Activated naive CD4-positive, alpha-beta T cell treated with anti-CD3 and anti-CD28 coated beads, Interleukin-2, amount 50 U/mL, for 72 hours (primary cell): ENCODE measurements at places on chromosomes 11 and 22. TPM values are rescaled to one million over a fixed set of nuclear protein-coding genes. Genes with fewer than 3 reads are reported as not detected.
A peak's percentile ranks its signal among the peaks of the same experiment; 100 is the strongest.

Gene SPON1
- total RNA-seq = 0.19 TPM

Gene TCIRG1
- total RNA-seq = 226 TPM

Gene UPK3A
- total RNA-seq = not detected

Gene OR4D5
- not detected for total RNA-seq

Gene SCN4B
- 1.8 TPM for total RNA-seq

Gene FXYD2
- total RNA-seq = 1.6 TPM

Gene KRTAP5-9
- not detected for total RNA-seq

Gene CHRM1
- total RNA-seq = not detected

Gene PHOX2A
- not detected for total RNA-seq

Gene ISX
- not detected for total RNA-seq

GRCh38 chr11:114799476-114799875 lies 121.1 kb downstream of the NXPE2 start:
- DNase-seq = no peak

GRCh38 chr11:113986351-113987140 lies 11.6 kb downstream of the HTR3A start:
- no peak for DNase-seq

DNA sequence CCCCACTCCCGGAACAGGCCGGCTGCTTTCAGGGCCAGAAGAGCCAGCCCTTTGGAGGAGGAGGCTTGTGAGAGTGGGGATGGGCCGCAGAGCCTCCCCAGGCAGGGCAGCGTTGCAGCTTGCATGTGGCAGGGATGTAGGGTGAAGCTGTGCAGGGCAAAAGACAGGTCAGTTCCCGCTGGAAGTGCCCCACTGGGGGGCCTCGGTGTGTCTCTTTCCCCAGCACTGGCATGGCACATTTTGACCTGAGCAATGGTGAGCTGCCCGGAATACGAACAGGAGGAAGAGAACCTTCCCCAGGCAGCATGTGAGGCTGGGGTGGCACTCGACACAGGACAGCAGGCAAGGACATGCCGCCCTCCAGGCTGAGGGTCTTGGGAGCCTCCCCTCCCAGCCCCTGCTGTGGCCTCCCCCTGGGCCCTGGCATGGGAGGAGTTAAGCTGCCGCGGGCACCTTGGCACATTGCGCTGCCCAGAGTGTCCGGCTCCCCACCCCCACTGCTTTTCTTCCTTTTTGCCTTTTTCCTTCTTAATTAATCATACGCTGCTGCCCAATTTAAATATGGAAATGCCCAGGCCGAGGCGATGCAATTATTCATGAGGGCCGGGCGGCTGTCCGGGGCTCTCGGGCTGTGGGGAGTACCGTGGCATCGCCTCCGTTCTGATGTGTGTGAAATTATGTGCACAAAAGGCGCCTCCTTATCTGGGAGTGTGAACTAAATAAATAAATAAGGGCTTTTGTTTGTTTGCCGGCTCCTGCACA lies 76.0 kb upstream of the WNT7B start:
- no peak for DNase-seq

- DNase-seq = no peak
Observed at GRCh38 chr11:5291207-5291838, 10.4 kb downstream of the OR51B4 start.

DNA sequence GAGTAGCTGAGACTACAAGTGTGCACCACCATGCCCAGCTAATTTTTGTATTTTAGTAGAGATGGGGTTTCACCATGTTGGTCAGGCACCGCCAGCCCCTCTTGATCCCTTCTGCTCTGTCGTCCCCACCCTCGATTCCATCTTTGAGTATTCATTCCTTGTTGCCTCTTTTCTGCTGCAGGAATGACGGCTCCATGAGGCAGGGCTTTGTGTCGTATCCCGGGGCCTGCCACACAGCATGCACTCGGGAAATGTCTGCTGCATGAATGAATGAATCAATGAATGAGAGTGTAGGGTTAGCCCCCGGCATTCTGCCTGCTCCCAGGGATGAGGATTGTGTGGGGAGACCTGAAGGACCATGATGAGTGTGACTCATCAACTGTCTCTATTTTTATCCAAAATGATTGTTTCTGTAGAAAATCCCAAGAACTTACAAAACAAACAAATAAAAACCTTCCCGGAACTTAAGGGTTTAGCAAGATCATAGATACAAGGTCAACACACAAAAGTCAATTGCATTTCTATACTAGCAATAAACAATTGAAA lies 54.6 kb upstream of the SLC22A12 start:
- no peak for DNase-seq

- no peak for DNase-seq
Observed at GRCh38 chr11:61654397-61654829, 25.8 kb upstream of the DAGLA start.

GRCh38 chr22:19519041-19519926 lies 4.9 kb downstream of the CLDN5 start:
- no peak for DNase-seq

GRCh38 chr11:102289592-102289991 lies 27.7 kb upstream of the BIRC3 start:
- DNase-seq = no peak

DNA sequence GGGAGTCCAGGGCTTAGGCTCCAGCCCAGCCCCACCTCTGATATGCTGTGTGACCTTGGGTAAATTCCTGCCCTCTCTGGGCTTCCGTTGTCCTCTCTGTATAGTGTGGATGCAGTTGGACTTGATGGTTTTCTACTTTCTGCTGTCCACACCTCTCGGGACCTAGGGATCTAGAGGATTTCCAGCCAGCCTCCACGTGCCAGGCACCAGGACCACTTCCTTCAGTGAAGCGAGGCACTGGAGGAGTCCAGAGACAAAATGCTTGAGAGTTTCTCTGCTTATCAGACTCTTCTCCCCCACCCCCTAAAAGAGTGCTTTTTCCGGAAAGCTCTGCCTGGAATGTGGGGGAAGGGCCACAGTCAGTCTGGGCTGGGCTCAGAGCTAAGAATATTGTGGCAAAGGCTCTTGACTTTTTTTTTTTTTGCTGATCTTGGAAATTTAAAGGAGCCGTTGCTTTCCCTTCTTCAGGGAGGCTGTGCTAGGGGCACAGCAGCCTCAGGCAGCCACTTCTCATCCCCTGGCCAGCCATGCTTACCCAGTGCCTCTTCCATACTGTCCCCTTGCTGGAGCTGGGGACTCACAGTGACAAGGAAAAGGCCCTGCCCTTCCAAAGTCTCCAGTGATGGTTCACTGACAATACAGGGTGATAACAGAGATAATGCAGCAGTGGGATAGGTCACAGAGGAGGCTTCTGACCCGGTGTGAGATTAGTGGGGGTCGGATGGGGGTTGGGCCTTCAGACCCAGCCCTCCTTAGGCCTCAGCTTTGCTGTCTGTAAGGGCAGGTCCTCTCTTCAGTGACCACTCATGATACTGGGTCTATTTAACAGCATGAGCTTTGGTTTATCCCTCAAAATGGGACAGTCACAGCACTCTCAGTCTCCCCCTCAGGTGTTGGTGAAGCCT lies 2.9 kb upstream of the SERPINH1 start:
- DNase-seq = no peak

GRCh38 chr11:45754741-45755140 lies 50.2 kb upstream of the SLC35C1 start:
- DNase-seq = no peak

DNA sequence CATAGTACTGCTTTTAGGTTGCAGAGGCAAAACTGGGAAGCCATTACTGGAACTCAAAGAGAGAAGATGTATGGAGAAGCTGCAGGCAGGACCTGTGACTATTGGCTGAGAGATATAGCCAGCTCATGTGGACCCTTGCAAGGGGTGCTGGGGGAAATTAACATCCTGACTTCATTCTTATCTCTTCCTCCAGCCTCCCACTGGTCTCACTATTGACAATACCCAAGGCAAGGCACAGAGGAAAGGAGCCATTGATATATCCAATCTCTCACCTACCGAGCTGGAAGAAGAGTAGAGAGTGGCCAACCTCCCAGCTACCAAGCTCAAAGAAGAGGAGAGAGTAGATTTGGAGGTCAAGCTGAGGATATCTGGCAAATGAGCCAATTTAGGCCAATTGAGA lies 36.8 kb upstream of the ZBED5 start:
- no peak for DNase-seq

- no peak for DNase-seq
Observed at GRCh38 chr11:128783513-128783912, 83.6 kb downstream of the KCNJ1 start.

DNA sequence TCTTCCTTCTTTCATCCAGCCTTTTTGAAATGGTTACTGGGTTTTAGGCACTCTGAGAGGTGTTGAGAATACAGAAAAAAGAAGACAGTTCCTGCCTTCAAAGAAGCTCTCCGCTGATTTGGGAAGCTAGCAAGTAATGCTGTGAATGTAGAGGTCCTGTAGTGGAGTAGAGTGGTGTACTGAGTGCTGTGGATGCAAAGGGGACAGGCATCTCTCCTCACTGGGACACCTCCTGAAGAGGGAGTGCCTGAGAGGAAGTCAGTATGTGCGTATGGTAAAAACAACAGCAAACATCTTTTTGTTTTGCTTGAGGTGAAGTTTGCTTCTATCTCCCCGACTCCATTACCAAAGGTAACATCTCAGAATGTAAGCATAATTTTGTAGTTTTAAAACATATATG lies 77.5 kb downstream of the EXT2 start:
- DNase-seq = no peak

DNA sequence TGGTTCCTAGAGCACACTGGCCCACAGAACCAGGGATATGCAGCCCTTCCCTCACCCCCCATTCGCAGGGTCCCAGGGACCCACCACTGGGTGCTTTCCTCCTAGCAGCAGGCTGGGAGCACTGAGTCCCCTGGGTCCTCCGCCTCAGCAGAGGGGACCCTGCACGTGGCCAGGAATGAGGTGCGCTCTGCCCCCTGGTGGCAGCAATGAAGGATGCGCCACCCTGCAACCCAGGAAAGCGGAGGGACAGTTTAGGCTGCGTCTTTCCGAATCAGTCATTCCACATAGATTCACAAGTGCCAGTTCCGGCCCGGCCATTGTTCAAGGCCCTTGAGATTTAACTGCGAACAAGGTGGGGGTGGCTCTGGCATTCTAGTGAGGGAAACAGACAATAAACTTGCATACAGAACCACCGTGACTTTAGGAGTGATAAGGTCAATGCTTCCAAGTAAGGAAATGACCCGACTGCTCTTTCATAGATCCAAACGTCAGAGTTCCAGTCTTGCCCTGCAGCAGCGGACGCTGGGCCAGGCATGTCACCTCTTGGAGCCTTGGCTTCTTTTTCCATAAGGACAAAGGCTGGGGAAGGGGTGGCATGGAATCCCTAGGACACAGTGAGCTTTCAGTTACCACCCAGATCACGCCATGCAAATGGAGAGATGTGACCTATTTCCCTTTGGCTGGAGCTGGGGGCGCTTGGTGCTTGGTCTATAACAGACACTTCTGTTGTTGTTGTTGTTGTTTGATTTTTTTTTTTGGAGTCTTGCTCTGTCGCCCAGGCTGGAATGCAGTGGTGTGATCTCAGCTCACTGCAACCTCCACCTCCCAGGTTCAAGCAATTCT lies 7.7 kb downstream of the RIN1 start:
- peak; percentile 89 for DNase-seq

DNA sequence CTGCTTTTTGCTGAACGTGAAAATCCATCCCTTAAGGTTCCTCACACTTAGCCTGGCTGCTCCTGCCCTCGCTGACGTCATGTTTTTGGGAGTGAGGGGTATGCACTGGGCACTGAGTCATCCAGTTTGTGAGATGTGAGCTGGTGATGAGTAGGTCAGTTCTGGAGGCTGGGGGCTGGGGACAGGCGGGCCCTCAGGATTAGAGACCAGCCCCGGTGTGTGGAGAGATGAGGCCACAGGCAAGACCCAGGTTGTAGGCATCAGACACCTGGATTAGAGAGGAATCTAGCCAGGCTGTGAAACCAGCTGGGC lies 9.2 kb downstream of the KCNC1 start:
- no peak for DNase-seq

- no peak for DNase-seq
Observed at GRCh38 chr11:69721745-69722144, 17.9 kb upstream of the FGF19 start.

DNA sequence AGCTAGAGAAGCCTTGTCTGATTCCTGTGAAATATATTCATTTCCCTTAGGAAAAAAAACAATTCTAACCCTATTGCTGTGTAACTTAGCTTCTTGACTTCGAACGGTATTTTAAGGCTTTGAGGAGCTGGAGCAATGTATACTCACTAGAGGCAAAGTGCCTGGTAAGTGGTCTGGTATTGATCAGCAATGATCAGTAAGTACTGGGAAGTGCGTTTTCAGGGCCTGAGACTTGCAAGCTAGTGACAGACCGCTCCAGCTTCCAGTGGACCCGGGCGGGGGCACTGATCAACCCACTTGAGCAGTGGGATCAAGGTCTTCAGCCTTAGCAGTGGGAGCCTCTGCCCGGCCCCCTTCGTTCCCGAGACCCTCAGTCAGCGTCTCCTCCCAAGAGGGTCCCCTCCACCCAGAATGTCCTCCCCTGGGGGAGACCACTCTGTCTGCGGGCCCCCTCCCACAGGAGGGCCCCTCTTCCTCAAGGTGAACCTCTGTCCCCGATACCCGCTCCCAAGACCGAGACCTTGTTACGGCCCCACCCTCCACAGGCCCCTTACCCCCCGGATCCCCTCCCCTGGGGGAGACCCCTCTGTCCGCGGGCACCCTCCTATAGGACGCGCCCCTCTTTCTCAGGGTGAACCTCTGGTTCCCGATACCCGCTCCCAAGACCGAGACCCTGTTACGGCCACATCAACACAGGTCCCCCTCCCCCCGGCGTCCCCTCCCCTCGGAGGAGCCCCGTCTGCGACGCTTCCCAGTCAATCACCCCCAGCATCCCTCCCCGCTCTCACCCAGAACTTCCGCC lies 452 bp upstream of the ATXN10 start:
- peak; percentile 7 for DNase-seq

DNA sequence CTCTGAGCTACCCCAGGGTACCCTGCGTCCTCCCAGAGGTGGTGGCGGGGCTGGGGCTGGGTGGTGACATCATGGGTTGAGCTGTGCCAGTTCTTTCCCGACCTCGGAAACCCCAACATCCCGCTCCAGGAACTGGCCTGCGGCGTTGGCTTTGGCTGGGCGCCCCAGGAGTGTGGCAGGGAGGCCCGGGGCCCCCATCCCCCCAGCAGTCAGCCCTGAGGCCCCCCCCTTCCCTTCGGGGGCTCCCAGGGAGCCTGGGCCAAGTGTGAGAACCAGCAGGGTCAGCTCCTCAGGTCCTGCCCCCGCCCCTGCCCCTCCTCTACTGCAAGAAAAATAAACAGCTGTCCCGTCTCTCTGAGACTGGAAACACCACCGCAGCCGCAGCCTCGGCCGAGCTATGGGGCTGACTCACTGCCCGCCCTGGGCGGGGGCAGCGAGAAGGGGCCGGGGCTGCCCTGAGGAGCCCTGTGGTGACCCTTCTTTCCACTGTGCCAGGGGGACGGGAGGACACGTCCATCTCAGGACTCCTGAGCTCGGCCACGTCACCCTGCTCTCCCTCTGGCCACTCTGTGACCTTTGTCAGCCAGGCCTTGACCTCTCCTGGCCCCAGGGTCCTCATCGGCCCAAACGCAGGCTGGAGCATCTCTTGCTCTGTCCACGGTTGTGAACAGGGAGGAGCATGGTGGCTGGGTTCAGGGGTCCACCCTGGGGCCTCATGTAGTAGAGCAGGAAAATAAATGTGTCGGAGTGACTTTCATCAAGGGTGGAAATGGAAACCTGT lies 73.4 kb downstream of the WNT7B start:
- no peak for DNase-seq
